ENCODE measurements at places on chromosomes 6 and 20. TPM values are rescaled to one million over a fixed set of nuclear protein-coding genes. Genes with fewer than 3 reads are reported as not detected.

GRCh38 chr6:10668126-10668917, 26.1 kb downstream of the C6orf52 start:
- no peak for DNase-seq

DNA sequence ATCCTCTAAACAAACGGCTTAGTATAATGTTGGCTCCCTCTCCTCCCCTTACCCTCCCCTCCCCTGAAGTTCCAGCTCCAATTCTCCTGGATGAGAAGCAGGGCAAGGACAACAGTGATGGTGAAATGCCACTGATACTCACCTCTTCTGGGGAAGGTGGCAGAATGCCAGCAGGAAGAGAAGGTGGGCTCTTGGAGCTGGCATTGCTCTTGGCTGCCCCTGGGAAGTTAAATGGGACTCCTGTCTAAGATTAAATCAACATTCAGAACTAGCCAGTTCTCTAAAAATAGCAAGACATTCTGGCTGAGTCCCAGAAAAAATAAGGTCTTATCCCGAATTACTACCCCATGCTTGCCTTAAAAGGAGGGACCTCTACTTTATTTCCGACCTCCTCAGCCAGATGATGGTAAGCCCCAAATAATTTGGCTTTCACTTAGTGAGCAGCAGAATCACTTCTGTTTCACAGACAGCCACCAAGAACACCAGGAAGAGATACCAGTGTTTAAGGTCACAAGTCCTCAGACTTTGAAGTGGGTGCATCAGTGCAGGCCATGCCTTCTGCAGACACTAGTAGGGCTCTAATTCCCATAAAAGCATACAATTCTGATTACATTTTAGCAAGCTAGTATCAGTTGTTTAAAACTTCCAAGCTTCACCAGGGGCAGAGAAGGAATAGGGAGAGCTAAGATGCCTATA, 46.0 kb upstream of the IL17A start:
- DNase-seq = no peak

GRCh38 chr20:64038224-64038564, 2.2 kb downstream of the C20orf204 start:
- DNase-seq = no peak

The SLC22A16 gene
- total RNA-seq = not detected

DNA sequence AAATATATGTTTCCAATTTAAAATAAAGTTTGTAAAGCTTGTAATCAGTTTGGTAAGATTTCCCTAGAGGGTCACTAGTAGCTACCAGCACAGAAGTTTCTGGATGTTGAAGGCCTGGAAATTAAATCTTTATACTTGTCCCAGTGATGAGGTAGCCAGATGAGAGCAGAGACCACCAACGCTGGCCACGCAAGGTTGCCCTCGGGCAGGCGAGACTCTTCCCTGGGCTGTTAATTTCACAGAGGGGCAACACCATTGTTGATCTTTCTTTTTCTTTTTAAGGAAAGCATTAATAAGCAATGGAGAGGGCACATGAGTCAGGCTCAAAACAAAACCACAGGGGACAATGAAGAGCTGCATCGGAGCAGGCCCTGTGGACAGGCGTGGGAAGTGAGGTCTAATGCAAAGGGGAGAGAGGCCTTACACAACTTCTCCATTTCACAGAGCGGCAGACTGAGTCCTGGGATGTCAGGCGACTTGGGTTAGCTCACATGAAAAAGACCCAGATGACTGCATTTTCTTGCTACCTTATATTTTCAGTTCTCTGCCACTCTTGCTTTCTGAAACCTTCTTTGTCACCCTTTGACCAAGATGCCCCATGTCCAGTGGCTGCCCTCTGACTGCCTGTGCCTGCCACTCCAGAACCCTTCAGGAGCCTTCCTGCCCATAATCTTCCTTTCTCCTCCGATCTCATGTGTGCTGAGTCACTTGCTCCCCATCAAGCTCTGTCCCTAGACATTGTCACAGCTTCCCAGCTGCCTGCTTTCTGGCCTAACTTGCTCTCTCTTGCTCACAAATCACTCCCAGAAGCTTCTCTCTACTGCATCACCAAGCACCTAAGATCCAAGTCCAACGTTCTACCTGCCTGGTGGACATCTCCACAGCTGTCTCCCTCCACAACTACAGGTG, 107.7 kb upstream of the CDYL start:
- no peak for DNase-seq

The DSP gene
- total RNA-seq = 42.4 TPM

GRCh38 chr6:23566418-23566817, 559.6 kb upstream of the NRSN1 start:
- DNase-seq = no peak

DNA sequence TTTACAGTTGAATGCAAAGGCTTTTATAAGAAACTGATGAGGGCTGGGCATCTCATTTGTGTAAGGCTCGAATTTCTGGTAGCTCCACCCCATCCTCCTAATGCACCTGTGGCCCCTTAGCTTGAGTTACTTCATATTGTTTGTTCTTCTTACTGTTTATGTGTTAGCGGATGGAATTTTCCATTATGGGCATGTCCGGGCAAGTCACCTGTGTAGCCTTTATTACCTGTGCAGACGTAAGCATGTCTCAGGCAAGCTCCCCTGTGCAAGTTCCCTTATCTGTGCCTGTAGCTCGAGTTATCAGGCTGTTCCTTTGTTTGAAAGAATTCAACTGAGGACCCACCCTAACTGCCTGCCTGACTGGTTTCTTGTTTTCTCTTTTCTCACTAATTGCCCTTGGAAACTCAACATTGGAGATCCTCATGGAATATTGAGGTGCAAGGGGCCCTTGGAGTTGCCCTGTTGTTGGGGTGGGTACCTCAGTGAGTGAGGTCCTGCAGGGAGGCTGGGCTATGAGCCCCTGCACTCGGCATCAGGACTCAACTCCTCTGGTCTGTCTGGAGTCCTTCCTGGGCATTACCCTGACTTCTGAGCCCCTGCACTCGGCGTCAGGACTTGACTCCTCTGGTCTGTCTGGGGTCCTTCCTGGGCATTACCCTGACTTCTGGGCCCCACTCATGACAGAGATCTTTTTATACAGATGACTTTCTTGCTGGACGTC, 207.9 kb upstream of the SULF2 start:
- DNase-seq = no peak

- peak; percentile 96 for DNase-seq
Observed at GRCh38 chr20:10352934-10353824, 80.8 kb downstream of the MKKS start.

- no peak for DNase-seq
Observed at GRCh38 chr20:10711903-10712451, 38.2 kb upstream of the JAG1 start.

The MYT1 gene
- not detected for total RNA-seq

- DNase-seq = no peak
Observed at GRCh38 chr6:3022765-3023662, 23.3 kb downstream of the NQO2 start.

GRCh38 chr20:51419231-51419630, 123.3 kb downstream of the NFATC2 start:
- DNase-seq = no peak

DNA sequence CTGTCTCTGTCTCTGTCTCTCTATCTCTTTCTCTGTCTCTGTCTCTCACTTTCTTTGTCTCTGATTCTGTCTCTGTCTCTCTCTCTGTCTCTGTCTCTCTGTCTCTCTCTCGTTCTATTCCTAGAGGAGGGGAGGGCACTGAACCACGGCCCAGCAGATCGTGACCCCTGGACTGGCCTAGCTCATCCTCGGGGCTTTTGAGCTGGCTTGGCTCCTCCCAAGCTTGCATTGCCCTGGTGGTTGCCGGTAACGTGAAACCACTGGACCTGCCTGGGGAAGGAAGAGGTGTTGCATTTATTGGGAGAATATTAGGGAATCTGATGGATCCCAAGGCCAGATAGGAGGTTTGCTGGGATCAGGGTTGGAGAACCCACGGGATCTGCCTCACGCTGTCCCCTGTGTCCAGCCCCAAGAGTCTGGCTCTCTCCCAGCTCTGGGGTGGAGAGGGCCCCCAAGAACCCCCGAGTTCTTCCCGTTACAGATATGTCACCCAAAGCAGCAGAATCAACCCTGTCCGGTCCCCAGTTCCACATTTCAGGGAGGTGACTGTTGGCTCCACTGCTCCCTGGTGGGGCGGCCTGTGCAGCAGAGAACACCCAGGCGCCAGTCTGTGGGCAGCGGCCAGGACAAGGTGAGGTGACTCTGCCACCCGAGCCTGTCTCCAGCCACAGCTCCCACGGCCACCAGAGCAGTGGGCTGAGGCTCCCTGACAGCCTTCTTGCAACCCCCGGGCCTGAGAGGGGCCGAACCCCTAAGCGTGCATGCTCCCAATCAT, 228.3 kb downstream of the TTLL2 start:
- DNase-seq = no peak

GRCh38 chr6:14943116-14943515, 302.8 kb upstream of the JARID2 start:
- no peak for DNase-seq

The CRISP1 gene
- total RNA-seq = not detected

The MMP24 gene
- total RNA-seq = 0.13 TPM

GRCh38 chr6:168666699-168667427, 225.9 kb downstream of the SMOC2 start:
- DNase-seq = no peak

The SIRPB2 gene
- 0.13 TPM for total RNA-seq

DNA sequence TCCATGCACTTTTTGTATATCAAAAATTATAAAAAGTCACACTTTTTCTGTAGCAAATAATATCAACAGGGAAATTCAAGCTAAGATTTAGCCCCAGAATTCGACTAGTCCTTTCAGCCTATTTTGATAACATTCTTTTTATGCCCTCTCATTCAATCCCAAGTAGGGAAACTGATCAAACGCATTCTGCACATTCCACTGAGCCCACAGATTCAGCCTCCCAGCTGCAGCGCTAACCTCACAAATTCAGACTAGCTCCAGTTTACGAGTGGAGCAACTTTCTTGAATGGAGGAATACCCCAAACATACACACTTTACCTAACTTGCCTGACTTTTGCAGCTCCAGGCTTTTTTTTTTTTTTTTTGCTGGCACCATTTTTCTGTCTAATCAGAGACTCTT, 70.3 kb upstream of the HEY2 start:
- DNase-seq = no peak

DNA sequence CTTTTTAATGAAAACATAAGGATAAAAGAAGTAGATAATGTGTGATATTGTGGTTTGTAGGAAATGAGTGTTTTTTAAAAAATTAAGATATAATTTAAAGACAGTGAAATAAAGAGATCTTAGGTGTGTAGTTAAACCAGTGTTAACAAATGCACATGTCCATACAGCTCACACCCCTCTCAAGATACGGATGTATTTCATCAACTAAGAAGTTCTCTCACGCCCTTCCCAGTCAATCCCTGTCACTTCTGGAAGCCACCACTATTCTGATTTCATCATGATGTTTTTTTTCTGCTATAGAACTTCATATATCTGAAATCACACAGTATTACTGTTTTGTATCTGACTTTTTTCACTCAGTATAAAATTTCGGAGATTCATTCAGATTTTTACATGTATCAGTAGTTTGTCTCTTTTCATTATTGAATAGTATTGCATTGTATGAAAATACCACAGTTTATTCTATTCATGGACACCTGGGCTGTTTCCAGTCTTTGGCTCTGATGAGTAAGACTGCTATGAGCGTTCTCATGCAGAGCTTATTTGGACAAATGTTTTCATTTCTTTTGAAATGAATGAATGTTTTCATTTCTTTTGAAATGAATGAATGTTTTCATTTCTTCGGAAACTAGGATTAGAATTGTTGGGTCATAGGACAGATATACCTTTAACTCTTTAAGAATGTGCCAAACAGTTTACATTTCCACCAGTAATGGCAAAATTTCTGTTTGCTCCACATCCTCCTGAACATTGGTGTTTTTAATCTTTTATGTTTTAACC, 49.7 kb upstream of the ELOVL5 start:
- no peak for DNase-seq

DNA sequence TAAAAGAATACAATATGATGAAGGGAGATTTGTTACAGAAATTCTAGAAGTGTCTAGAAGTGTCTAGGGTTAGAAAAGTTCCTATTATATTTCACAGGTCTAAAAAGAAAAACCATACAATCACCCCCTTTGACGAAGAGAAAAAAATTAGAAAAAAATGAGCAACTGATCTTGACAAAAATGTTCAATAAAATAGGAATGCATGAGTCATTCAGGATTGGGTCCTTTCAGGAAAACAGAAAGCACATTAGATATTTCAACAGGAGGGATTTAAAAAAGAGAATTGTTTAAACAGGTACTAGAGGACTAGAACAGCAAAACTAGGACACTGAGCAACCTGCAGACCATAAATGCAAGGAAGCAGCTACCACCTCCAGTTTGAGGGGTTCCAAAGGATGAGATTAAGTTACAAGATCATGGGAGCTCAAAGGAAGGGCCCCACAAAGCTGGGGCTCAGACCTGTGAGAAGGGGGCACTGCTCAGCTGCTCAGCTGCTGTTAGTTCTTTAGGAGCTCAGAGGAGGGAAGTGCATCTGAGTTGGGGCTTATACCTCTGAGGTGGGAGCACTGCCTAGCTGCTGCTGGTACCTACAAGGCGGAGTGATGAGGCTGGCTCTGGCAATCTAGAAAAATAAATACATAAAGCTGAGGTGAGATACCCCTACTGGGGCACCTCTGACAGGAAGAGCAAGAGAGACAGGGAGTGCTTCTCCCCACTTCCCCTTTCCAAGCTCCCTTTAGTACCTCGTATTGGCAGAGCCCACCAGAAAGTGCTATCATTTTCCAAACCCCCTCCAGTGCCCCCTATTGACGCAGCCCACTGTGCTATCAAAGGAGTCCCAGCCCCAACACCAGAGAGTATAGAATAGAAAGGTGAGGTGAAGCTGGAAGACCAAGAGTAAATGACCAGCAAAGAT, 27.1 kb upstream of the BEND6 start:
- DNase-seq = no peak

DNA sequence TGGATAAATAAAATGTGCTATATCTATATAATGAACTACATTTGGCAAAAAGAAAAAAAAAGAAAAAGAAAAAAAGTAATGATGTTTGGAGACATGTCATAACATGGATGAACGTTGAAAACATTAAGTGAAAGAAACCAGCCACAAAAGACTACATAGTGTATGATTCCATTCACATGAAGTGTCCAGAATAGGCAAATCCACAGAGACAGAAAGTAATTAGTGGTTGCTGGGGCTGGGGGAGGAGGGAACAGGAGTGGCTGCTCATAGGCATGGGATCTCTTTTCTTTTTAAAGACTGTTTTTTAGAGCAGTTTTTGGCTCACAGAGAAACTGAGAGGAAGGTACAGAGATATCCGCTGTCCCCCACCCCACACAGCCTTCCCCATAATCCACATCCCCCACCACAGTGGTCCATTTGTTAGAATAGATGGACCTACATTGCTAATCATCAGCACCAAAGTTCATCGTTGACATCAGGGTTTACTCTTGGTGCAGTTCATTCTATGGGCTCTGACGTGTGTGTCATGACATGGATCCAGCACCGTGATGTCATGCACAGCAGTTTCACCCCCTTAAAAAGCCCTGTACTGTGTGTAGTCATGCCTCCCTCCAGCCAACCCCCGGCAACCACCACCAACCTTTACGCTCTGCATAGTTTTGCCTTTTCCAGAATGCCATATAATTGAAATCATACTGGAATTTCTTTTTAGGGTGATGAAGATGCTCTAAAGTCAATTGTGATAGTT, 240.9 kb upstream of the RREB1 start:
- no peak for DNase-seq

The FAM209A gene
- 0.13 TPM for total RNA-seq

The TBC1D20 gene
- total RNA-seq = 15.8 TPM

The RIMS4 gene
- total RNA-seq = not detected

GRCh38 chr6:104591573-104592334, 268.0 kb downstream of the HACE1 start:
- DNase-seq = peak; percentile 67

The RALGAPB gene
- total RNA-seq = 21.1 TPM

- no peak for DNase-seq
Observed at GRCh38 chr6:154169193-154169847, 130.3 kb downstream of the OPRM1 start.
